Astrocyte (in vitro differentiated cells and primary cell): ENCODE measurements at places on chromosomes 12 and 14. TPM values are rescaled to one million over a fixed set of nuclear protein-coding genes. Genes with fewer than 3 reads are reported as not detected.

CLBA1 gene
- 6.3 and 7.2 TPM in 2 replicates for total RNA-seq

DNA sequence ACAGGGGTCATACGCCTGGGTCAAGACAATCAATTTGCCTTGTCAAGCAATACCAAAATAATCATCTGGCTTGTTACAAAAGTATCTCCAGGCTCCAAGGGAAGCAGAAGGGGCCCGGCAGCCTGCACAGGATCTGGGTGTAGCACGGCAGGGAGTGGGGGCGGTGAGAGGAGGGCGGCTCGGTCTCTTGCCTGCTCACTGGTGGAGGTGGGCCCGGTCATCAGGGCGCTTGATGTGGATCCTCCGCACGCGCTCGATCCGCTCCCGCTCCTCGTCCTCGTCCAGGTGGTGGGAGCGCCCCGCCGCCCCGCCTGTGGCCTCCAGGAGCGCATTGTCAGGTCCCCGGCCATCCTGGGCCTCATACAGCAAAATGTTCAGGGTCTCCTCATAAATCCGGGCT is 25.7 kb downstream of the KCTD10 start:
- no peak for DNase-seq

DNA sequence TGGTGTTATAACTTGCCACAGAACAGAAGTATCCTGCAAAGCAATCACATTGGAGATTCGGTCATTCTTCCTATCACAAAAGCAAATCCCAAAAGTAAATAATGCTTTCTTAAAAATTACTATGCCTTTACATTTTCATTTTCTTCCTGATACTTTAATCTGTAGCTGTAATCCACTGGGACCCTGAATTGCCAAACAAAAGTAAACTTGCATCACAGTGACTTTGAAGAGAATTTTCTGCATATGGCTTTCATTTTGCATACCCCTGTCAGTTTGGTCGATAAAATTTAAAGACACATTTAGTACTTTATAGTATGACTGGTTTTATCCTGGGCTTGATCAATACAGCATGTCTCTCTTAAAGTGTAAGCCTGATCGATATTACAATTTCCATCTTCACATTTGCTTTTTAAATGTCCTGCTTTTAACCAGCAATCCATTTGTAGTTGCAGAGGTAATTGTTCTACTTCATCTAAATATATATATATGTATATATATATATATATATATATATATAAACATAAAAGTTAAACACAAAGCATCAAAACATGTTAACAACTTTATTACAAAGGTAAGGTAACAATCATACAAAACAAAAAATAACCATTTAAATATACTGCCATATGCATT is 53.7 kb upstream of the PLEKHA5 start:
- no peak for DNase-seq

MANSC1 gene
- 2.5 and 2.9 TPM in 2 replicates for total RNA-seq

DNA sequence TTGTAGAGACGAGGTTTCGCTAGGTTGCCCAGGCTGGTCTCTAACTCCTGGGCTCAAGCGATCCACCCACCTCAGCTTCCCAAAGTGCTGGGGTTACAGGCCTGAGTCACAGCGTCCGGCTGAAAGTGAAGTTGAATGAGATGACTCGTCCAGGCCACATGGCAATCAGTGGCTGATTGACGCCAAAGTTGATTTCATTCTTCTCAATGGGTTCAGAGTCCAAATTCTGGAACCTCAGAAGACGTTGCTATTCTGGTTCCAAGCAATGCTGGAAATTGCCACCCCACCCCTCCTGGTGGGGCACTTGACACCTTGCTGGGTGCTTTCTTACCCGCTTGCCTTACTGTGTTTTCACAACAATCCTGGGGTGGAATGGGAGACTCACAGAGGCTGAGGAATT is 14.9 kb downstream of the ABCB9 start:
- peak; percentile 47 for DNase-seq

- no peak for DNase-seq
These were observed 65.9 kb downstream of the RERG start for GRCh38 chr12:15155271-15155670.

DNA sequence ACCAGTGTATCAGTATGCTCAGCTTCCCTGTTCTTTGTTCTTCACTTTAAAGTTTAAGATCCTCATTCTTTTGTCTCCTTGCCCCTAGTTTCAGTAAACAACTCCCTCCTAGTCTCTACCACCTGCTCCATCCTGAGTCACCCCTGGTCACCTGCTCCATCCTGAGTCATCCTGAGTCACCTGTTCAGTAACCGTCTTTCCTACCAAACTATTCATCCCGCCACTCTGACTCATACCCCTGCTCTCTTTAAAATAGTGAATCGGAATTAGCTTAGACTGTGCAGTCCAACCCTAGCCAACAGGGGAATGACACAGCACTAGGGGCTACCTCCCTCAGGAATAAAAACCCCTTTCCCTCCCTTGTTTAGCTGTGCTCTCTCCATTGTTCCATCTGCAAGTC is 888.1 kb upstream of the MDGA2 start:
- no peak for DNase-seq

- no peak for DNase-seq
These were observed 3.6 kb upstream of the TTC7B start for GRCh38 chr14:90819734-90820393.

- no peak for DNase-seq
These were observed 356.9 kb downstream of the MED13L start for GRCh38 chr12:115920395-115921183.

DNA sequence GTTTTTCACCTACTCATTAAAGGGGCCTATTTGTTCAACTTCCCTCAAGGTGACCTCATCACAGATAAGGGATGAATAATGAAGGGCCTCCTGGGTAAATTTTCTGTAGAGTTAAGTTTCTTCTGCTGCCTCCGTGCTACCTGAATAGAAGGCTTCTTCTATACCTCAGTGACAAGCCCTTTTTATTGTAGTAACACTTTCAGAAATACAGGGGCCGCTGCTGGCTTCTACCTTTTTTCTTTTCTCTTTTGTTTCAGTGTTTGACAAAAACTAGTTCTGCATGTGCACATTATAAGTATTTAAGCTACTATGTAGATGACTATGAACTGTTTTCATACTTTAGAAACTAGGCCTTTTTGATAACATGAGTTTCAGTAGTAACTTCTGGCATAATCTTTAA is 207.0 kb downstream of the NAV3 start:
- no peak for DNase-seq

- DNase-seq = peak; percentile 1
These were observed 7.0 kb downstream of the KRT1 start for GRCh38 chr12:52673217-52673616.

HCAR1 gene
- not detected in 2 replicates for total RNA-seq

- no peak for DNase-seq
These were observed 241.1 kb downstream of the SPTSSA start for GRCh38 chr14:34220921-34221320.

- peak; percentile 35 for DNase-seq
These were observed 39.3 kb downstream of the CCDC177 start for GRCh38 chr14:69535230-69535848.

DNA sequence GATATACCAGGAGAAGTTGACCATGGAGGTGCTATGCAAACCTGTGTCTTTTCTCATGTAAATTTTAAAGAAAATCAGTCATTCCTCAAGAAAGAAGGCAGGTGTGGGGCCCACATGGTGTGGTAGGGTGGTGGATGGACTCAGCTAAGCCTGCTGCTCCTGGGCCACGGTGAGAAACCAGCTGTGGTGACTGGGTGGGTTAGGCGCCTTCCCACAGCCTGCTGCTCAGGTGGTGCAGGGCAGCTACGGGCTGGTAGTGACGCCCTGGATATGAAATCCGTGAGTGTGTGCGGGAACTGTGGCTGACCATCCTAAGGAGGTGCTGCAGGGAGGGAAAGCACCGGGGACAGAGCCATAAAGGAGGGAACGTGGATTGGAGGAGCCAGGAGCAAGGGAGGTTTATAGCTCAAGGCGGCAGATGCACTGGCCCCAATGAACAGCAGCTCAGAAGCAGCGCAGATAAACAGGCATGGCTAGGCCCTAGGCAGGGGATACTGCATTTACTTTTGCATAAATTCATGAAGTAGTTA is 408.8 kb downstream of the FUT8 start:
- DNase-seq = no peak

TCL1B gene
- not detected in 2 replicates for total RNA-seq

SLC25A47 gene
- total RNA-seq = not detected in 2 replicates

CBLN3 gene
- 3.9 and 5.4 TPM in 2 replicates for total RNA-seq

GRCh38 chr12:95996034-95996658 is at the start of gene HAL:
TSS of gene HAL (minus strand) at chr12:95996344. CDS start at chr12:95995910, 434 bp downstream.
- no peak for DNase-seq

KRT86 gene
- 0.24 and 0.43 TPM in 2 replicates for total RNA-seq

PLEKHD1 gene
- 0.05 and 0.14 TPM in 2 replicates for total RNA-seq

DNA sequence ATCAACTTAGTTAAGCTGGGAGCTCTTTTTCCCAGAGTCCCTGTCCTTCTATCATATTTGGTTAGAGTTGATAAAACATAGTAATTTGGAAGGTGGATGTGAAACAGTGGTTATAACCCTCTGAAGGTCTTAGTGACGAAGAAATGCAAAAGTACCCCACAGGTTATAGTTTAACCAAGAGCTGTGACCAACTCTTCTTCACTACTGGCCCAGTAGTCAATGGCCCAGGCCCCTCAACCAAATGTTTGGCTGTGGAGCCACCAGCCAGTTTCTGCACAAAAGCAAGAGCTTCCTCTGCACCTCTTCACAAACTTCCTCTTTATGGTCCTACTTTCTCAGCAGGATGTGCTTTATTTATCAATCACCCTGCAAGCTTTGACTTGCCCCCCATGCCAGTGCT is 132.6 kb downstream of the BMP4 start:
- no peak for DNase-seq

- DNase-seq = peak; percentile 60
These were observed 26.6 kb upstream of the MDM1 start for GRCh38 chr12:68358532-68359485.

CEBPE gene
- not detected in 2 replicates for total RNA-seq

ADAM20 gene
- 0.95 and 1.3 TPM in 2 replicates for total RNA-seq

SERPINA9 gene
- total RNA-seq = 0.22 TPM in 1 of 2 replicates, not detected in the other

- DNase-seq = peak; percentile 70
These were observed 21.4 kb upstream of the EID3 start for GRCh38 chr12:104282109-104282508.

BEGAIN gene
- total RNA-seq = 0.54 and 0.89 TPM in 2 replicates

EIF2B1 gene
- total RNA-seq = 49.3 and 52.6 TPM in 2 replicates

COX8C gene
- total RNA-seq = not detected in 2 replicates

DPPA3 gene
- not detected in 2 replicates for total RNA-seq
